ENCODE measurements at places on chromosomes 3 and 15.

DNA sequence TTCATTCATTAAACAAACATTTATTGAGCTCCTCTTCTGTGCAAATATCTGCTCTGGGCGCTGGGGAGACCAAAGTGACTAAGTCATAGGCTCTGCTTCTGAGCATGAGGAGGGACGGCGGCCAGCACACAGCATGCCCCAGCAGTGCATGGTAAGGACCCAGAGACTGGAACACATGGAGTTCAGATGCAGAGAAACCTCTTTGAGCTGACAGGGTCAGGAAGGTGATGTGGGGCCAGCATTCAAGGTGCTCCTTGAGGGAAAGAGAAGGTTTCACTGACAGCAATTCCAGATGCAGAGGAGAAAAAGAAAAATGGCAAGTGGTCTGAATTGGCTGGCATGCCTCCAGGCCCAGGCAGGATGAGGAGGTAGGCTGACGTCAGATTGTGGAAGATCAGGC is 234.5 kb downstream of the UACA start:
- DNase-seq = no peak

GRCh38 chr15:87387766-87388165 is 868.8 kb downstream of the NTRK3 start:
- no peak for DNase-seq

GRCh38 chr15:66617137-66618090 is 51.6 kb upstream of the LCTL start:
- no peak for DNase-seq

- no peak for DNase-seq
Measured at GRCh38 chr3:11077466-11077865, 76.8 kb upstream of the HRH1 start.

DNA sequence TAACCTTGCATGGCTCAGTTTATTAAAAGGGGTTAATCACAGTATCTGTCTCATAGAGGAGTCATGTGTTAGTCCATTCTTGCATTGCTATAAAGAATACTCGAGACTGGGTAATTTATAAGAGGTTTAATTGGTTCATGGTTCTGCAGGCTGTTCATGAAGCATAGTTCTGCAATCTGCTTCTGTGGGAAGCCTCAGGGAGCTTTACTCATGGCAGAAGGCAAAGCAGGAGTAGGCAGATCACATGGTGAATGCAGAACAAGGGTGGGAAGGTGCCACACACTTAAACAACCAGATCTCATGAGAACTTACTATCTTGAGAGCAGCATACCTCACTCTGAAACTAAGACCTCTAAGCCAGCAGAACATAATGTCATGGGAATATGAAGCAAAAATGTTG is 42.2 kb upstream of the PTX3 start:
- no peak for DNase-seq

DNA sequence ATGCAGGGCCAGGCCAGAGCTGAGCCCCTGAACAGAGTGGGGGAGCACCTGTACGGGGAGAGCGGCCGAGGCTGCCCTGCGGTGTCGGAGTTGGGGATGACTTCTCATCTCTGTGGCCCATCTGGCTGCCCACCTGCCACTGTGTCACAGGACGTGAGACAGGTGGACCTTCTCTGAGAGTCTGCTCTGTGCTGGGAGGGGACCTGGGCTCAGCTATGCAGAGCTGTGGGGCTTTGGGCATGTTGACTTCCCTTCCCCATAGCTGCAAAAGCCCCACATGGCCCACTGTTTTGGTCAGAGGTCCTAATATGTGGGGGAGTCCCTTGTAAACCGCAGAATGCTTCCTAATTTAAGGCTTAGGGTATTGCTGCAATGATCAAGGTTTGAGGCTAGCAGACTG is 68.0 kb upstream of the TRPM1 start:
- DNase-seq = no peak

DNA sequence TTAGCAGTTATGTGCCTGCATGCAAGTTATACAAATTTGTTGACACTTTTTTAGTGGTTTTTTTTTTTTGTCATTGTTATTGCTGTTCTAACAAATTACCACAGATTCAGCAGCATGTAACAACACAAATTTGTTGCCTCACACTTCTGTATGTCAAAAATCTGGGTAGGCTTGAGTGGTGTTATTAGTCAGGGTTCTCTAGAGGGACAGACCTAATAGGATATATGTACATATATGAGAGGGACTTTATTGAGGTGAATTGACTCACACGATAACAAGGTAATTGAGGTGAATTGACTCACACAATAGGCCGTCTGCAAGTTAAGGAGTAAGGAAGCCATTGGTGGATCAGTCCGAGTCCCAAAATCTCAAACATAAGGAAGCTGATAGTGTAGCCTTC is 15.0 kb upstream of the PLSCR1 start:
- no peak for DNase-seq

DNA sequence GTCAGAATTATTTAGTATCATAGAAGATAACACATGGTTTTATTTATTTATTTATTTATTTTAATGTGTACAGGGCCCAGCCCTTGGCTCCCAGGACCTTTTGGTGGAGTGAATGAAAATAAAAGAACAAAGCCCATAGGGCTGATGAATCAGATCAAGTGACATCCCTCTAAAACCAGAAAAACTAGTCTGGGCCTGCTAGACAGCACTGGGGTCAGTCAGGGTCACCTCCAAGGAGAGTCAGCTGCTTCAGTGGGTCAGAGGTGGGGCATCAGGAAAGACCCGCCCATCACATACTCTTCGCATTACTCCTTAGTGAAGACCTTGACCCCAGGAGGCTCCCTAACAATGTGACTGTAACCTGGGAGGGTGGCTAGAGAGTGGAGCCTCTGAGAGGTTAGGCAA is 12.8 kb downstream of the PPCDC start:
- no peak for DNase-seq

- DNase-seq = peak; percentile 41
Measured at GRCh38 chr3:48157950-48158376, 30.3 kb downstream of the CDC25A start.

DNA sequence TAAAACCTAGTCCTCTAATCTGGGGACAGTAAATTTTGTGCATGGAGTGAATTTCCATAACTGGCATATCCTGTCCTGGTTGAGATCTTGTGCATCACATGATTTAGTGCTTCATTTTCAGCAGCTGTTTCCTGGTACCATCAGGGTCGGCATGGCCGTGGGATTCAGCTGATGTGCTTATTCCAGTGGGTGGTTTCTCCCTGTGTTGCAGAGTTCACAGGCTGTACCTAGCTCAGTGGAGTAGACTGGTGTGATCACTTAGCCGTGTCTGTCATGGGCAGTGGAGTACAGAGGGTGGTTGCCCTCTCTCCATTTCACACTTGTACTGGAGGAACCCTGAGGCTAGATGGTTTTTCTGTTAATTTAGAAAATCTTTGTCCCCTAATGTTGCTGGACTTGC is 228.5 kb downstream of the PTPRG start:
- no peak for DNase-seq

DNA sequence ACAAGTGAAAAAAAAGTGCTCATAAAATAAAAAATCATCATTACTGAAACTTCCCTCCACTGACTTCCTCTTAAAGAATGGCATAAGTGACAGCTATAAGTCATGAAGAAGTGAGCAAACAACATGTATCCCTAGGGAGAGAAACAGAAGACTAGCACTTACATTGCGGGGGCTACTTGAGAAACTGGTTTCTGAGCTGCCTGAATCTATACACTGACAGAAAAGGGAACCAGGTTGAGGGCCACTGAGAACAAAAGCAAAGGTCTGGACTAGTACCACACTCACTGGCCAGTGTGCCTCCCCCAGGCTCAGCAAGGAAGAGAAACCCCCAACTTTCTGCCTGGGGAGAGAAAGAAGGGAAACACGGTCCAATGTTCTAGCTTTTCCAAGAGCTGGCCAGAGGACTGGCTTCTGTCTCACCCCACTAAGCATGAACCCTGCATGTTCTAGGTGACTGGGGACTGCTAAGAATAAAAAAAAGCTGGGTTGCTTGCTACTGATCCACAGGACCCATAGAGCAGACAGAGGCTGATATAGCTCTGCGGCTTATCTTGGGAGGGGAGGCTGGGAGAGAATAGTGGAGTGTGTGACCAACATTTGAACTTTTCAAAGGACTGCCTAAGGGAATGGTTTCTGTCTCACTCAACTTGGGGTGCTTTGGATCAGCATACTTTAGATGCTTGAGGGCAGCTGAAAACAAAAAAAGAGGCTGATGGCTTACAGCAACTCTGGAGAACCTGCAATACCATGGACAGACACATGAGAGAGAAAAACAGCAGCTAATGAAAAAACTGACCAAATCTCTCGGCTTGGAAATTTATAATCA is 8.1 kb downstream of the RAD18 start:
- DNase-seq = no peak

GRCh38 chr3:14802381-14802731 is 16.4 kb upstream of the FGD5 start:
- no peak for DNase-seq

Data from stimulated activated CD4-positive, alpha-beta T cell treated with anti-CD3 and anti-CD28 coated beads, Interleukin-4, amount 100 ng/mL, for 48 hours (primary cell).